ENCODE measurements at places on chromosomes 3 and 15.

DNA sequence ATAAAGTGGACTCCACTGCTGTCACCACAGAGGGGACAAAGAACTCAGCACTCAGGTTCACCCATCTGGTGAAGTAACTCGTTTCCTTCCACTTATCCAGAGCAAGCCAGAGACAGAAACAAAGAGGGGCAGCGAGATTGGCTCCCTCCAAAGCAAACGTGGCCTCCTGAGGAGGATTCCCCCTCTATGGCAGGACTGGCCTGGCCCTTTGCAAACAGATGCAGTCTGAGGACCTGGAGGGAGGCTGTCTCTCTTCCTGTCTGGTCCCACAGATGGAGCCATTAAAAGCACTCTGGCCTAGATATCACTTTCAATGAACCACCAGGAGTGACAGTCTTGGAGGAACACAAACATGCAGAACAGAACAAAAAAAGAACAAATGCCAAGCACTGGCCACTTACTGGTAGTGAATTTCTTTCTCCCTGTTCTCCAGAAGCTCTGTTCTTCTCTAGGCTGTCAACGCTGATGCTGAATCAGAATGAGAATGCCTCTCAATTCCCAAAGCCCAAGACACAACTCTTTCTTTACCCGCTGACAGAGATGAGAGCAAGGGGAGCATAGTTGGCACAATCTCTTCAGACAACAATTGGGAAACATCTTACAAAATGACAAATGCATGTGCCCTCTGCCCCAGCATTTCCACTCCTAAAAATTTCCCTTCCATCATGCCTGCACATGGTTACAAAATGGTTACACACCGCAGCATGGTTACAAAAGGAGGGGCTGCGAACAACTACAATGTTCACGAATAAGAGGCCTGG lies 14.3 kb downstream of the KLHL25 start:
- no peak for DNase-seq

DNA sequence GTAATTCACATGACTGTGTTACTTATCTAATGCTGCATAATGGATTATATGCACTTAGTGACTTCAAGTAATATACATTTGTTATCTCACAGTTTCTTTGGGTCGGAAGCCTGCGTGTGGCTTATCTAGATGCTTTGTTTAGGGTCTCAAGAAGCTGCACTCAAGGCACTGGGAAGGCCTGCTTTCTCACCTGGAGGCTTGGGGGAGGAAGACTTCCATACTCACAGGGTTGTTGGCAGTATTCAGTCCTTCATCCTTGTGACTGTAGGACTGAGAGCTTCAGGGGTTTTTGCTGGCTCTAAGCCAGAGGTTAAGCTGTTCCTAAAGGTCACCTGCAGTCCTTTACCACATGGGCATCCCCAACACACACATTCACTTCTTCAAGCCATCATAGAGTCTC lies 22.6 kb downstream of the TAFA4 start:
- DNase-seq, result no peak

GRCh38 chr3:142275856-142276255 lies 50.5 kb upstream of the GK5 start:
- no peak for DNase-seq

DNA sequence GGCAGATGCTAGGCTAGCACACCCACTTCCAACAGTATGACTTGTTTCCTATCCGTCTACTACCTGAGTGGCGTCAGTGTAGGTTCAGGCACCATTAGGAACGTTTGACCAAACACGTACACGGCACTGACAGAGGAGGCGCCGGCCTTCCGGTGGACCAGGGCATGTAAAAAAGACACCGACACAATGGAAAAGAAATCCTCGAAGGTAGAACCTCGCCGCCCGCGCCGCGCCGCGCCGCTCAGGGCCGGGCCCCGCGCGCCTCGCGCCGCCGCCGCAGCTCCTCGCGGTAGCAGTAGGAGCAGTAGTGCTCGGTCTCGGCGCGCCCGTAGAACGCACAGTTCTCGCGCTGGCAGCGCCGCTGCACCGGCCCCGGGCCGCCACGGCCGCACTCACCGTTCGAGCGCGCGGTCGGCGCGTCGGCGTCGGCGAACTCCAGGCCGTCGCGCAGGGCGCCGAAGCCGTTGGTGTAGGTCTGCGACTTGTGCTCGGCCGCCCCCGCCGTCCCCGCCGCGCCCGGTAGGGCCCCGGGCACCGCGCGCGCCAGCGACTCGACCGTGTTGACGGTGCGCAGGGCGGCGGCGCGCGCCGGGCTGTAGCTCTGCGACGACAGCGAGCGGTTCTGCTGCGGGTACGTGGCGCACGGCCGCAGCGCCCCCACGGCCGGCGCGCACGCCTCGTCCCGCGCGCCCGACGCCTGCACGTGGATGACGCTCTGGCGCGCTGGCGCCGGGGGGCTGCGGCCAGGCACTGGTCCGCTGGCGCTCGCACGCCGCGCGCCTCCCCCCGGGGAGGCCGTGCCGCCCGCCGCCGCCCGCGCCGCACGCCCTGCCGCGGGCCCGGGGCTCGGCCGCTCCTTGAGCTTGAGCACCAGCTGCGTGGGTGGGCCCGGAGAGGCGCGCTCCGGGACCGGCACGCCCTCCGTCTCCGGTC lies 156.7 kb downstream of the KLF13 start:
- DNase-seq, result peak; percentile 78

DNA sequence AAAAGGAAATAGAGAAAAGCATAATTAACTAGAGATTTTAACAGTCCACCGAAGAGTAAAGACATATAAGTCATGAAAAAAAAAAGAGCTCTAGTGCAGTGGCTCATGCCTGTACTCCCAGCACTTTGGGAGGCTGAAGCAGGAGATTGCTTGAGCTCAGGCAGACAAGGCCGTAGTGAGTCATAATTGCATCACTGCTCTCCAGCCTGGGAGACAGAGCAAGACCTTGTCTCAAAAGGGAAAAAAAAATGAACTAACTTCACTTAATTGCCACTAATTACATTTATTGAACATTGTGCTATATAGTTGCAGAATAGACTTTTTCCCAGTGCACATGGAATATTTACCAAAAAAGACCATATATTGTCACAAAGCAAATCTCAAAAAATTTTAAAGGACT lies 221.8 kb downstream of the CBLB start:
- DNase-seq, result no peak

- DNase-seq, result no peak
These were observed 23.5 kb upstream of the TBC1D5 start for GRCh38 chr3:17765819-17766472.

DNA sequence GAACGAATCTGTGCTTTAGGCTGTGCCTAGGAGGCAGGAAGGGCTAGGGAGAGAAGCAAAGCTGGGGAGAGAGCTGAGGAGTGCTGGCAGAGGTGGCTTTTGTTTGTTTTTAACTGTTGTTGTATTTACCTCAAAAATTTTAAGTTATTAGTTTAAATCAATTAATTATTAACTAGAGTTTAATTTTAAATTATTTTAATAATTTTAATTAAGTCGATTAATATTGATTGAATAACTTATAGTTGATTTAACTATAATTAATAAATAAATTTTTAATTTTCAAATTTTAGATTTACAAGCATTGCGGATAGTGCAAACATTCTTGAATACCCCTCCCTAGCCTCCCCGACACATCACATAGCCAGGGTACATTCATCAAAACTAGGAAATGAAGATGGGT lies 30.6 kb downstream of the KLF15 start:
- no peak for DNase-seq

DNA sequence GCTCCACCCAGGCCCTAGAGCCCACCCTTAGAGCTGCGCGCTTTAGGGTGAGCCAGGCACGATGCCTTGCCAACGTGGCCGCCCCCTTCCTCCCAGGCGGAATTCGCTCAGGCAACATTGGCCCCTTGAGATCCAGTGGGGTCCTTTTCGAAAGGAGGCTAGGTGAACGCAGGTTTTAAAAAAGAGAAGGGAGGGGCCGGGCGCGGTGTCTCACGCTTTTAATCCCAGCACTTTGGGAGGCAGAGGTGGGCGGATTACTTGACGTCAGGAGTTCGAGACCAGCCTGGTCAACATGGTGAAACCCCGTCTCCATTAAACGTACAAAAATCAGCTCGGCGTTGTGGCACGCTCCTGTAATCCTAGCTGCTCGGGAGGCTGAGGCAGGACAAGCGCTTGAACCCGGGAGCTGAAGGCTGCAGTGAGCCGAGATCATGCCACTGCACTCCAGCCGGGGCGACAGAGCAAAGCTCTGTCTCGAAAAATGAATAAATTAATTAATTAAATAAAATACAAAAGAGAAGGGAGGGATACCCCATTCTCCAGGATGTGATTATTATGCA lies 984 bp upstream of the RPP25 start:
- DNase-seq, result no peak

DNA sequence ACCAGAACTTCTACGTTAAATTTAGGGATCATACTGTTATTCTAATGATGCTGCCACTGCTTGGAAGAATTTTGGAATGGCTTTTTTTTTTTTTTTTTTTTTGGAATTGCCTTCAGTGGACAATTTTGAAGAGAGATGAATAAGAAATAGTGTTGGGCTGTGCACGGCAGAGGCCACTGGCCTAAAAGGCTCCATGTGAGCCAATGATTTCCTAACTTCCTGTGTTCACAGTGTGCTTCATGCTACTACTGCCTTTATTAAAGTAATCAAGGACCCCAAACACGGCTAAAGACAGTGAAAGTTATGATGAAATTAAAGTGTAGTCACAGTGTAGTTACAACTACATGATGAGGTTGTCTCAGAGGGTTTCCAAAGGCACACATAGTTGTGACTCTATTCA lies 100.8 kb upstream of the TNFAIP8L3 start:
- no peak for DNase-seq

DNA sequence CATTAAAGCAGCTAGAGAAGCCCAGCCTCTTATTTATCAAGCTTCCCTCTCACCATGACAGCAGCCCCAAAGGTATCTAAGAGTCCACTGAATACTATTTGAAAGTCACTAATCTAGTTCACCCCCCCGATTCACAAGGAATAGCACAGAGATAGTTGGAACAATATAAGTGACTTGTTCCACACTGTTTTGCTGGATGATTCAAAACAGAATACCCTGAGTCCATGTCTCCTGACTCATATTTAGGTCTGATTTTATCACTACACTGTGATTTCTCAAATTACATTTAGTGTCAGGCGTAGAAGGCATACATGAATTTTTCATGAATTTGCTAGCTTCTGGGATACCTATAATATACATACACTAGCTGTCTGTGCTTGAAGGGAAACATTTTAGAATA lies 18.7 kb upstream of the EOGT start:
- DNase-seq, result no peak

- DNase-seq, result peak; percentile 48
These were observed 716 bp downstream of the SELENOS start for GRCh38 chr15:101276501-101277037.

- DNase-seq, result no peak
These were observed 174.0 kb upstream of the TP63 start for GRCh38 chr3:189457201-189457607.

DNA sequence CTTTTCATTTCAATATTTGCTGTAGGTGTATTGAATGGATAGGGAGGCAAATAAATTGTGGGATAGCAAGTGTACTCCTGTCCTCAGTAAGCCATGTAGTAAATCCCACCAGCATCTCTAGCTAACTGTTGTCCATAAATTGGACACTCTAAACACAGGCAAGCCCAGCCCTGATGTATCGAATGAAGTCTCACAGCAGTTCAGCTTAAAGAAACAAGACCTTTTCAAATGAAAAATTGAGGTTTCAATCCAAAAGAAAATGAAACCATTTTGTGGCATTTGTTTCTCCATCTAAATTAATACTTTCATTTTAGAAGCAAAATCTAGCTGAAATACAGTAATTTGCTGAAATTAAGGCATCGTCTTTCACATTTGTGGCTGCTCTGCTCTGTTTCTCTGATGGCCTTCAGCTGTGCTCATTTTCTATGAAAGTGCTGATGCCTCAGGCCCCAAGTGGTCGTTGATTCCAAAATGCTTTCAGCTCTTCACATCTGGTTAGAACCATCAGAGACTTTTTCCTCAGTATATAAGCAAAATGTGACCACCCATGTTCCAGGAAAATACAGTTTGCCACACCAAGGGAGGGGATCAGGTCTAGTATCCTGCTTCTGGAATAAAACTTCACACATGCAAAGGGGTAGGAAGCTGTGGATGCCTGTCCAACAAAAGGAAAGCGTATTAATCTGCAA lies 245.0 kb downstream of the ZMAT3 start:
- no peak for DNase-seq

- no peak for DNase-seq
These were observed 53.0 kb upstream of the FGD5 start for GRCh38 chr3:14765576-14766427.

DNA sequence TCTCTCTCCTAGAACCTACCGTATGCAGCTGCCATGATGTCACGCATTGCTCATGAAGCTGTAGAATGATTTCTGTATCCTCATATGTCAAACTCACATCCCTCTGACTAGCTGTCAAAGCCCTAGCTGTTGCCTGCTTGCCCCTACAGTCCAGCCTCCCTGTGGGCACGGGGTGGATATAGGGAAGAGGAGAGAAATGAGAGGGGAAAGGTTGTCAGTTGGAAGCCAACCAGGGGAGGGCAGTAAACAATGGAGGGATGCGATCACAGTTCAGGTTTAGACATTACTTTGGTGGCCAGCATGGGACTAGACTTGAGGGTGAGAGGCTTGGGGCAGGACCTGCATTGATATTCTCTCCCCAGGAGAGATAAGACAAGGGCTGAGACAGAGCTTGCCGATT lies 1.7 kb upstream of the HDGFL3 start:
- DNase-seq, result no peak

- no peak for DNase-seq
These were observed 135.1 kb upstream of the HACD2 start for GRCh38 chr3:123719862-123720453.

- no peak for DNase-seq
These were observed 224.5 kb upstream of the WNT5A start for GRCh38 chr3:55711646-55712045.

GRCh38 chr3:154981664-154982063 lies 98.5 kb upstream of the MME start:
- DNase-seq, result no peak

- no peak for DNase-seq
These were observed 451.4 kb downstream of the MECOM start for GRCh38 chr3:169212086-169212485.

DNA sequence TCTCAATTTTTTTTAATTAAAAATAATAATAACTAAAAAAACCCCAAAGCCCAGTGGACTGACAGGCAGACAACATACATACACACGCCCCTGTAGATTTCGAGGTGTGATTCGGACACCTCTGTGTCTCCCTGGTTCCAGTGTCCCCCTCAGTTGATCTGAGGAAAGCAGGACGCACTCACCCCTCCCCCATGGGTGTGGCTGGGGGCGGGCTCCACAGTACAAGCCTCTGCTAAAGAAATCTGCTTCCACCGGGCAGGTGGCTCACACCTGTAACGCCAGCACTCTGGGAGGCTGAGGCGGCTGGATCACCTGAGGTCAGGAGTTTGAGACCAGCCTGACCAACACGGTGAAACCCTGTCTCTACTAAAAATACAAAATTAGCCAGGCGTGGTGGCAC lies 33.8 kb upstream of the BLM start:
- DNase-seq, result no peak
